HL-60 (cell line): ENCODE measurements at places on chromosomes 16 and 17.

DNA sequence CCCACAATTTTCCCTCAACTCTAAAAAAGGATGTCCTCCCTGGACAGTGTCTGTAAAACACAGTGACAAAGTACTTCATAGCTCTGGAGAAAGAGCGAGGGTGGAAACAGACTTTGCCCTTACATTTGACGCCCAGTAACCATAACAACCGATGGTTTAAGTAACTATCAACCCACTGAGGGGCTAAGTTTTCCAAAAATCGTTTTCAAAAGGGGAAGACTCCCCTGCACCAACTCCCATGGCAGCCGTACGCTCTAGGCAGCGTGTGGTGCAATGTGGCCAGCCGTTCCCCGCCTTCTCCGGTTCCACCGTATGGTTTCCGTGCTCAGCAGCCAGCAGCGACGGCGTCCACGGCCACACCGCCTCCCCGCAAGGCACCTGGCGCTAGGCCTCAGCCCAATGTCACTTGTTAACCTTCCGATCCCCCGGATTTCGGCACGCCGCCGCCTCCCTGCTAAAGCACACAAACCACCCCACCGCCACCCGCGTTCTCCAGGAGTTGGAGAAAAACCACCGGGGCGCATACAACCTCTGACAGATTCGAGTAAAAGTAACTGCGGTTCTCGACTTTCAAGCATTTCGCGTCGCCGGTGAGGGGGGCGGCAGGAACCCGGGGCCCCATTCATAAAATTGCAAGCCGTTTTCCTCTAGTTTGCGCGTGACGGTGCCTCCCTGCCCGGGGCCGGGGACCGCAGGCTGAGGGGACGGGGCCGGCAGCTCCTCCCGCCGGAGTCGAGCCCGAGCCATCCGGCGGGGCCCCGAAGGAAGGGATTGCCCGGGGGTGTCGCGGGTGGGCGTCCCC, 661 bp downstream of the TEX2 start:
- no peak for DNase-seq

- no peak for DNase-seq
Observed at GRCh38 chr17:65564793-65565192, 3.3 kb upstream of the AXIN2 start.

GRCh38 chr17:2232244-2232638, 71.3 kb downstream of the SMG6 start:
- DNase-seq = no peak

DNA sequence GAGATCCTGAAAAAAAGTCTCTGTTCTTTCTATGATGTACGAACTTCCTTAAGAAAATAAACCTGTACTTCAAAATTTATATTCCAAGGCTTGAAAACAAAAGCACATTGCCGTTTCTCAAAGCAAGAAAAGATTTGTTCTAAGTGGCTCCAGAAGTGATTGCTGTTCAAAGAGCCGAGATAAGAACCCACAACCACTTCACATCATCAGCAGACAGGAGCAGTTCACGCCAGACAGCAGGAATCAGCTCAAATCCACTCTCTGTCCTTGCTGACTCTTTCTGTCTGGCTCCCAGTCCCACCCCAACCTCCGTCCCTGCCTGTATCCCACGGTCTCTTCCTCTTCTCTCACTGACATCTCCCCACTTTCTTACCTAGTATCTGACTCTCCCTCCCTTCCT, 85.0 kb upstream of the MYOCD start:
- DNase-seq = no peak

GRCh38 chr17:3890082-3890877, 2.6 kb downstream of the CAMKK1 start:
- no peak for DNase-seq

GRCh38 chr16:2702871-2703745, 16.9 kb downstream of the PRSS27 start:
- no peak for DNase-seq

DNA sequence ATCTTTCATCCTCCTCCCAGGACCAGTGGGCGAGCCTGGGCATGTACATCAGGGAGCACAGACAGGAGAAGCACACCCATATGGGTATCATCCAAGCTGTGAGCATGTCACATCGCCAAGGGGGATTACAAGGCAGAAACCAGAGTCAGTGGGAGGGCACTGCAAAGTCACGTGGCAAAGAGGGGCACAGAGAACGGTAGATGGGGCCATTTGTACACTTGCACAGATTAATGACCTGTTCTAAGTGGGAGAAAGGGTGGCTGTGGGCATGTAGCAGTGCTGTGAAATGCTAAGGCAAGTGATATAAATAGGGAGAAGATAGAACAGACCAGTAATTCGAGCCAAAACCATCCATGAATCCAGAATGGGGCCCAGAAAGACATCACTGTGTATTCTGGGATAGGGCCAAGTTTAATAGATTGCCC, 265.0 kb downstream of the CPPED1 start:
- DNase-seq = no peak
